ENCODE measurements at places on chromosomes 11 and 22.
A peak's percentile ranks its signal among the peaks of the same experiment; 100 is the strongest.

GRCh38 chr11:10317151-10317755, 12.4 kb downstream of the ADM start:
- DNase-seq: no peak

GRCh38 chr22:36225333-36225922, 13.9 kb downstream of the APOL2 start:
- DNase-seq: no peak

- DNase-seq: no peak
Measured at GRCh38 chr11:73579641-73580434, 18.1 kb downstream of the FAM168A start.

DNA sequence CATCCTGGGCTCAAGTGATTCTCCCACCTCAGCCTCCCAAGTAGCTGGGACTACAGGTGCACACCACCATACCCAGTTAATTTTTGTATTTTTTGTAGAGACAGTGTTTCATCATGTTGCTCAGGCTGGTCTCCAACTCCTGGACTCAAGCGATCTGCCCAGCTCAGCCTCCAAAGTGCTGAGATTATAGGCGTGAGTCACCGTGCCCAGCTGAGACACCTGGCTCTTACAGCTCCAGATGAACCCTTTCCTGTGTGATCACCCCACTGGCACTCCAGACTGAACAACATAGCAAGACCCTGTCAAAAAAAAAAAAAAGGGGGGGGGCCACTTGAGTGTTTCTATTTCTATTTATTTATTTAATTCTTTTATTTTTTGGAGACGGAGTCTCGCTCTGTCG, 1.0 kb upstream of the ADSL start:
- DNase-seq: no peak

DNA sequence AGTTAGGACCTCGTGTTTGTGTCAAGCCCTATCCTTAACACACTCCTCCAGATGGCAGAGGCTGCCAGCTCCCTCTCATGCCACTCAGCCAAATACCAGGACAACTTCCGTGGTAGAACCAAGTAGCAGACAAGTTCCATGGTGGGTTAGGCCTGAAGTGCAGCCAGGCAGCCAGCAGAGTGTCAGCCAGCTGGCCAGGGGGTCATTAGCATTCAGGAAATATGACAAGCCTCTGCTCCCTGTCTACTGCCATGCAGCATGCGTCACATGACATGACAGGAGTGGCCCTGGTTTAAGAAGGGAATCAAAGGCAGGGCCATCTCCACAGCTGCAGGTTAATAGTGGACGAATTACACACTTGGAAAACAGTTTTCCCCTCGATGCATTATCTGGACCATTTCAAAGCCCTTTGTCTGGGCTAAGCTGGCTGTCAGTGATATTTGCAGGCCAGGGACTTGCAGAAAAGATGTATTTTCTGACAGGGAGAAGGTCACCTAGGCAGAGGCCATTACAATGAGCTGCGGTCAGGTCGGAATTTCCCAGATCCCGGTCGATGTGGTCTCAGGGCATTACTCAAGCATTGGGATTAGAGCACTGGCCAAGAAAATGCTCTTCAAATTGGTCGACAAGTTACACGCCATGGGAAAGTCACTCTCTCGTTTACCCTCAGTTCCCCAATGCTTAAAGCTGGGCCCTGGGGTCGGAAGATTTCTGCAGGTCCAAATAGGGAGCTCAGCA, 461.7 kb upstream of the CADM1 start:
- peak; percentile 80 for DNase-seq

DNA sequence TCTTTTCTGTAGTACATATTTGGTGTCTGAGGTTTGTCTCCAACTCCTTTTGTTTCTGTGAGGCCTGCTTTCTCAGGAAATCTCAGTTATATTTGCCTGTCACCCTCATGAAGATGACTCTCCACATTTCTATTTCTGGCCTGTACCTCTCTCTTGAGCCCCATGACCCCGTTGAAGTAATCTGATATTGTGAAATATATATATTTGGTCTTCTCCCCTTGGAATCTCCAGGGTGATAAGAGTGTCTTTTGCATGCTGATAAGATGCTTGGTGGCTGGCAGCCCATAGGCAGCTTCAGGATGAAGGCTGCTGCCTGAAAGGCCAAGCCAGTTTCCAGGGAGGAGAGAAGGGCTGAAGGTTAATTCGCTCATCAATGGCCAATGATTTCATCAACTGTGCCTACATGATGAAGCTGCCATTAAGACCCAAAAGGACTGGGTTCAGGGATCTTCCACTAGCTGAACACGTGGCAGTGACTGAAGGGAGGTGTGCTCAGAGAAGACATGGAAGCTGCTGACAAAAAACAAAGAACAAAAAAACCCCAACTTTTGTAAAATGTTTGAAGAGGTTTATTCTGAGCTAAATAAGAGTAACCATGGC, 67.4 kb downstream of the MICAL2 start:
- DNase-seq: no peak

- DNase-seq: no peak
Measured at GRCh38 chr11:116310226-116310625, 462.6 kb downstream of the BUD13 start.

DNA sequence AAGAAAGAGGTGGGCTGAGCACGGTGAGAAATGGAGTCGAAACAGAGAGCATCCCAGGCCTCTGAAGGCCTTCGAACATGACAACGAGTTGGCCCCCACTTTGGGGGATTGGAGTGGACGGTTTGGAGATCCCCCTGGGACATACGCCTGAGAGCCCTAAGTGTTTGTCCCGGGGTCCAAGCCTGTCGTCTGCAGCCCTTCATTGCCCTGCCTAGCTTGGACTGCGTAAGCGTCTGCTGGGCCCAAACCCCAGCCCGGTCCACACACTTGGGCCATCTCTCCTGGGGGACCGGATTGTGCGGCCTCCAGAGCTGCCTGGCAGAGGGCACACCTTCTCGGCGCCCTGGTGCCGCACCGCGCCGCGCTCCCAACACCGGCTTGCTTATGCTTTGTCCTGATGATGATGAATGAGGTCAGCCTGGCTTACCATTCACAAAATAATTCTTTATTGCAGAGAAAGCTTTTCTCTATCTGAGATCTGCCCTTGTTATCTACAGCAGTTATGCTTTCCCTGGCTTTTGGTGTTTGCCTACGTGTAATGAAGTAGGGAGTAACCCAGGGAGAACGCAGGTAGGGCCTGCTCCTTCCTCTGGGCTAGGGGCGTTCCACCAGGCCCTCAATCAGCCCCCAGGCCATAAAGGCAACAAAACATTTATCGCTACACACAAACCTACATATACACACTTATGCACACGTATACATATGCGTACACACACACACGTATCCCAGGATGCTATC, 85.9 kb upstream of the PPARA start:
- peak; percentile 76 for DNase-seq

DNA sequence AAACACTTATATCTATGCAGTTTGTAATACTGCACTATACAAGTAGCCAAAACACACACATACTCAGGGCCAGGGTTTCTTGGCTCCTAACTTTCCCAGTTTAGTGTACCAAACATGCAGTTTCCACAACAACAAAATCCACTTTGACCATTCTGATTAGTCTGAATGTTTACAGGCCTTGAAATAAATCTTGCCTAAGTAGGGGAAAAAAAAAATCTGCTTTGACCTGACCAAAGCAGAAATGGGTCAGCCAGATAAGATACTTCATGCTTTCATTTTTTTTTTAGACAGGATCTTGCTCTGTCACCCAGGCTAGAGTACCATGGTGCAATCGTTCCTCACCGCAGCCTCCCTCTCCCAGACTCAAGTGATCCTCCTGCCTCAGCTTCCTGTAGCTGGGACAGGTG, 10.1 kb downstream of the PRR14L start:
- no peak for DNase-seq

DNA sequence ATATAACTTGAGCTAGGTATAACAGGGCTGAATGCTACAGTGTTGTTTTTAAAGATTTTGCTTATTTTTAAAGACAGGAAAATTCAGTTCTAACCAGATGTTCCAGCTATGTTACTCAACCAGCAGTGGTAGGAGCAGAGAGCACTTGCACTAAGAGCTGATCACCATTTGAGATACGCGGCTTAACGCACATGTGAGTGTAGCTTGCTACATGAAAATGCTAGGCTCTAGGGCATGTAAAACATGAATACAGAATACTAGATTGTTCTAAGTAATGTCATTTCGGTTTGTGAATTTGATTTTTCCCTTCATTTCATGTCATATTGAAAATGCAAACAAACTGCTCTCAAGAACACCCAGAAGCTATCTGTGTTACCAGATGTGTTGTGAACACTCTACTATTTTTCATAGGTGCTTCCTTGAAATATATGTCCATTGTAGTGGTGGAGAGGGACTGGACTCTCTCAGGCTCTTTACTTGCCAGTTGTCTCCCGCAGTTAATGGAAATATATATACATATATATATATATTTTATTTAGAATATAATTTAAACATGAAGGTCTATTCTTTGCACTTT, 10.8 kb upstream of the TECTA start:
- DNase-seq: no peak

DNA sequence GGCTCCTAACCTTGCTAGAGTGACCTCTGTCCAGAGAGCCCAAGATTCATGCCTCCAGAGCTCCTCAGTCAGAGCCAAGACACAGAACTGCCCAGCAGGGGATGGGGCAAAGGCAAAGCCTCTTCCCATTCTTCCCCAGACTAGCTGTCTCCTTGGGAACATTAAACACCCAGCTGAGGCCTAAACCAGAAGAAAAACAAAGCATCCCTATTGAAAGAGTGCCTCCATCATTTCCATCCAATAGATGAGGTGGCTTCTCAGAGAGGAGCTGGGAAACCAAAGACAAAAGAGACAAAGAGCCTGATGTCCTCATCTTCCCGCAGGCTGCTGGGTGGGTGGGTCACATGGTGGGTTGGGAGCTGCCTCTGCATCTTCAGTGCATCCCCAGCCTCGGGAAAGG, 37.4 kb downstream of the COMMD9 start:
- no peak for DNase-seq

- no peak for DNase-seq
Measured at GRCh38 chr11:102306048-102306597, 11.2 kb upstream of the BIRC3 start.

DNA sequence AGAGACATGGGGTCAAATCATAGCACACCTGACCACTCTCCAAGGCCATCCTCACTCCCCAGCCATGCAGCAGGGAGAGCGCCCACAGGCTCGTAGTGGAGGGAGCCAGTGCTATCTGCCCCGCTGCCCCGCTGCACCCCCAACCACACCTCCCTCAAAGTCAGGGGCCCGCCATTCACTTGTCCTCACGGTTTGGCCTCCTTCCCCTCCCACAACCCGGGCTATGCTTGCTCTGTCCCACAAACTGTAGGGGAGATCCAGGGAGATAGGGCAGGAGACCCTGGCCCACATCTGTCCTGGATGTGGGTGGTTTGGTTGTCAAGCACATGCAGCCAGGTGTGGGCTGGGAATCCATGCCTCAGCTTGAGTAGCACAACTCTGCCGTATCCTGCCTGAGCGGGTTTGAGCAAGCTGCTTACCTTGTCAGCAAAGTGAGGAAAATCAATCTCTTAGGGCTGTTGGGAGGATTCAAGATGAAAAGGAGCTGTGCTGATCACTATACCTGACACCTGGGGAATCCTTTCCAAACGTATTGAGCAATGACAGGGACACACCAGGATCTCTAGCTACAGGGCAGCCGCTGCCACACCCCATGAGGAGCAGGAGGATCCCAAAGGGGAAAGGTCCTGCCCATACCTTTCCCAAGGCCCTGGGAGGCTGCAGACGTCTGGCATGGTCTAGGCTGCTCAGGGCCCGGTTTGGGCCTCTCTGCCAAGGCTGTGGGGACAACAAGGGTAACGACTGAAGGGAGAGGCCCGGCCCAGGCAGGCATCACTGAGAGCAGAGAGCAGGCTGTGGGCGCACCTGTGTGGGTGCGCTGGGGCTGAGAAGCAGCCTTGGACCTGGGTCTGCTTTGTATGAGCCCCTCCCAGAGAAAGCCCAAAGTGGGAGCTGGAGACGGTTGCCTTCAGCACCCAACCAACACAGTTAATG, 23.3 kb downstream of the KCNJ5 start:
- DNase-seq: no peak

GRCh38 chr11:124168796-124169195, 14.3 kb upstream of the OR10D3 start:
- DNase-seq: no peak

- no peak for DNase-seq
Measured at GRCh38 chr22:21916309-21916918, 36.2 kb downstream of the PPM1F start.

- peak; percentile 91 for DNase-seq
Measured at GRCh38 chr11:57761301-57762234, at the start of gene CTNND1. TSS of gene CTNND1 (plus strand) at chr11:57761802. CDS start at chr11:57791479, 29,677 bp downstream.

- no peak for DNase-seq
Measured at GRCh38 chr22:45164270-45165088, 754 bp downstream of the NUP50 start.
